Activated CD4-positive, alpha-beta T cell treated with anti-CD3 and anti-CD28 coated beads, Interleukin-2, amount 50 U/mL, for 24 hours (primary cell): ENCODE measurements at places on chromosomes 4 and X.

- no peak for DNase-seq
These were observed 97.2 kb downstream of the CPZ start for GRCh38 chr4:8689741-8690140.

GRCh38 chr4:138992676-138993075 is 22.9 kb upstream of the NOCT start:
- DNase-seq: no peak

DNA sequence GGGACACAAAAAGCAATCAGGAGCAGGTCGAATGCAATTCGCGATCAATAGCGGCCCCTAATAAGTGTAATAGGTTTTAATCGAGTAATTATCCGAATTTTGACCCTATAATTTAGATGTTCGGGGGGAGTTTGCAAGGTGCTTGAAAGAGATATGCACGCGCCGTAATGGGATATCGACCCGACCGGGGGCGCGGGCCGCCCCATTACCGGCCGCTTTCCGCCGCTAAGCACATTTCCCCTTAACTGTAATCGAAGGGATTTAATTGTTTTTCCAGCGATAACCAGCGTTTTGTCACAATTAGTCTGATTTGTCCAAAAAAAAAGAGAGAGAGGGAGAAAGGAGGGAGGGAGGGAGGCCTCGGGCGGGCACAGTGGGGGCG is 997 bp downstream of the NKX1-1 start:
- no peak for DNase-seq

DNA sequence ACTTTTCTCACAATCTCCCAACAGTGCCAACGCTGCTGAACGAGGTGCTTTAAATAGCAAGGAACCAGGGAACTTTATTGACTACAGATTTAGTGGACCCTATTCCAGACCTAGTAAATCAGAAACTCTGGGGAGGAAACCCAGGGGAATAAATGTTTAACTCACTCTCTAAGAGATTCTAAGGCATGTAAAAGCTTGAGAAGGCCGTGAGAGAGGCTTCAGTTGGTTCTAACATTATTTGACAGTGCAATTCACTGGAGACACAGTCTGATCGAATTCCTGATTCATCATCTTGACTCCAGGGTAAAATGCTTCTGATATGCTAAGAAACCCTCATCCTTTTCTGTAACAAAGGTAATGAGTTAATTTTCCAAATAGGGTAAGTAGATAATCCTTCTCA is 494.4 kb downstream of the KCNIP4 start:
- DNase-seq: no peak

- no peak for DNase-seq
These were observed 20.5 kb upstream of the TRIM61 start for GRCh38 chr4:164997941-164998340.

GRCh38 chr4:78426972-78427371 is 124.6 kb upstream of the ANXA3 start:
- DNase-seq: no peak

DNA sequence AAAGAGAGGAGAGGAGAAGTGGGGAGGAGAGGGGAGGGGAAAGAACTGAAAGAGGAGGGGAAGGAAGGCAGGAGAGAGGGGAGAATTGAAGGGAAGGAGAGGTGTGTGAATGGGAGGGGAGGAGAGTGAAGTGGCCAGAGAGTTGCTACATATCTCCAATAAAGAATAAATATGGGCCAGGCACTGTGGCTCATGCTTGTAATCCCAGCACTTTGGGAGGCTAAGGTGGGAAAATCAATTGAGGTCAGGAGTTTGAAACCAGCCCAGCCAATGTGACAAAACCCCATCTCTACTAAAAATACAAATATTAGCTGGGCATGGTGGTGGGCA is 482.4 kb downstream of the NAF1 start:
- DNase-seq: no peak

DNA sequence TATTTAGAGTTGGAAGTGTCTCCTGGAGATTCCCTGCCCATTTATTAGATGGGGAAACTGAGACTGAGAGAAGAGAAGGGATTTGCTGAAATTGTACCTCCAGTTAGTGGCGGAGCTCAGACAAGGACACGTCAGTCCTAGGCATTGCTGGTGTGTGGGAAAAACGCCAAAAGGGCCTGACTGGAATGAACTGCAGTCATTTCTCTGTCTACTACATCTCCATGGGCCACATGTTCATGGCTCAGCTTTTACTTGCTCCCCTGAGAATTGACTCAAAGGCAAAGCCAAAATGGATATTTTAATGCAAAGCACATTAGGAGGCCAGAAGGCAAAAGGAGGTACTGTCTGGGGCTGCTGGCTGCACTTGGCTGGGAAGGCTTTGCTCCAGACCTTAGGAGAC is 3.9 kb downstream of the TFDP3 start:
- DNase-seq: no peak

DNA sequence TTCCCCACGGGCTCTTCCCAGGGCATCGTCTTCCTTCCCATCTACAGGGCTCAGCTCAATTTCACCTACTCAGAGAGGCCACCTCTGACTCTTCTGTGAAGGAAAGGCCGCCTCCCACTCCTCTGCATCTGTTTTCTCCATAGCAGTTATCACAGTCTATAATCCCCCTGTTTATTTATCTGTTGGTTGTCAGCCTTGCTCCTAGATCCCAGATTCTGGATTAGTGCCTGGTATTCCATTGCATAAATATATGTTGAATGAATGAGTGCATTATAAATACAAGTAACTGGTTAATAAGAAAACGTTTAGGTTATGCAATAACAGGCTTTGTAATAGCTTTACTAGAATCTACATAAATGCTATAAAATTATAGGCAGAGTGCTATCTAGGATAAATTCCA is 52.9 kb downstream of the NSG1 start:
- no peak for DNase-seq

GRCh38 chrX:37076983-37077382 is 68.8 kb downstream of the FAM47C start:
- DNase-seq: no peak

DNA sequence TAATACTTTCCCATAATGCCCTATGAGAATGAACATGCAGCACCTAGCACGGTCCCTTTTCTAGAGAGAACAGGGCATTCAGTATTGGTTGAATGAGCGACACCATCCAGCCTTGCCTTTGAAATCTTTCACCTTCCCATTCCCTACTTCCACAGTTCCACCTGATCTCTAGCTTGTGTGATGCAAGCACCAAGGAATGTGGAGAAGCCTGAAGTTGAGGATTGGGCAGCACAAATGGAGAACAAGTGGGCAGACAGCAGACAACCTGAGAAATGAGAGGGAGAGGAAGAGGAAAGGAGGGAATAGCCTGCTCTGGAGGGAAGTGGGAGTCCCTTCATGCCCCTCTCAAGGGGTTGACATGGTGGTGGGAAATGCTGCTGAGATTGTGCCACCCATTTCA is 365.1 kb upstream of the CXorf51A start:
- DNase-seq: no peak

DNA sequence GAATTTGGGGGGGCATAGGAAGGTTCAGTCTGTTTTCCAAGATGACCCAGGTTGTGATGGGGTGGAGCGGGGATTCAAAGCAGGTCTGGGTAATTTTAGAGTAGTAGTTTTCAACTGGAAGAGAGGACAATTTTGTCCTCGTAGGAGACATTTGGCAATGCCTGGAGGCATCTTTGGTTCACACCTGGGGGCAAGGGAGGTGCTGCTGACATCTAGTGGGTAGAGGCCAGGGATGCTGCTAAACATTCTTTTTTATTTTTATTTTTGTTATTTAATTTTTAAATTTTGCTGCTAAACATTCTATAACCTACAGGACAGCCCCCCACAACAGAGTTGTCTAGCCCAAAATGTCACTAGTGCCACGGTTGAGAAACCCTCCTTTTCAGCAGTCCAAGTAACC is 1.9 kb downstream of the RAB9A start:
- no peak for DNase-seq
